ENCODE measurements at places on chromosomes 3 and 15.

DNA sequence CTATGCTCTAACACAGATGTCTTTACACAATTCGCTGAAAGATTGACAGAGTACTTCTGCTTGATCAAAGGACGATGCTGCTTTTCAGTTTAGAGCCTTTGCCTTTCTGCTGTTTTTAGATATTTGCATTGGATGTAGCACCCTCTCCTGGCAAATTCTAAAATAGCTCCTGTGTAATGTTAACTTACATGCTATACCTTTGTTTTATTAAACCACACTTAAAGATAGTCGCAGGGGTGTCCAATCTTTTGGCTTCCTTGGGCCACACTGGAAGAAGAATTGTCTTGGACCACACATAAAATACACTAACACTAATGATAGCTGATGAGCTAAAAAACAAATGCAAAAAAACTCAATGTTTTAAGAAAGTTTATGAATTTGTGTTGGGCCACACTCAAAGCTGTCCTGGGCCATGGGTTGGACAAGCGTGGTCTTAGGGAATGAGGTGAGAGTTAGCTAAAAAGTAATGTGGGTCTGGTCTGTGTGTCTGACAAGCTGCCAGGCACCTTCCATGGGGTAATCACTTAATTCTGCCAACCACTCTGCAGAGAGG lies 62.9 kb downstream of the ATG7 start:
- DNase-seq: peak; percentile 86

- DNase-seq: peak; percentile 49
Measured at GRCh38 chr3:67790043-67790442, 135.6 kb upstream of the SUCLG2 start.

DNA sequence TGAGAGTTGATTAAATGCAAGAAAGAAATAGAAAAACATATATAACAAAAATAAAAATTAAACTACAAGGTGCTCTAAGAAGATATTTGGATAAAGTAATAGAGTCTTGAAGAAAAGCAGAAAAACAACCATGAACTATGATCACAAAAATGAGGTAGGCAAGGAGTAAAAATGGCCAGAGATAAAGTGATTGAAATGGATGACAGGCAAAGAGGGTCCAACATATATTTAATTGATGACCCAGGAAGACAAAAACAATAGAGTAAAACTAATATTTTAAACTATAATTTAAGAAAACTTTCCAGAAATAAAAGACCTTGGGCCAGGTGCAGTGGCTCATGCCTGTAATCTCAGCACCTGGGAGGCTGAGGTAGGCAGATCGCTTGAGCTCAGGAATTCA lies 22.1 kb upstream of the WDR49 start:
- DNase-seq: no peak

- peak; percentile 85 for DNase-seq
Measured at GRCh38 chr3:38805765-38806386, 10.1 kb downstream of the SCN10A start.

- no peak for DNase-seq
Measured at GRCh38 chr3:135440233-135440632, 525.3 kb upstream of the PPP2R3A start.

GRCh38 chr3:32109256-32109655 lies 2.8 kb downstream of the GPD1L start:
- peak; percentile 20 for DNase-seq

DNA sequence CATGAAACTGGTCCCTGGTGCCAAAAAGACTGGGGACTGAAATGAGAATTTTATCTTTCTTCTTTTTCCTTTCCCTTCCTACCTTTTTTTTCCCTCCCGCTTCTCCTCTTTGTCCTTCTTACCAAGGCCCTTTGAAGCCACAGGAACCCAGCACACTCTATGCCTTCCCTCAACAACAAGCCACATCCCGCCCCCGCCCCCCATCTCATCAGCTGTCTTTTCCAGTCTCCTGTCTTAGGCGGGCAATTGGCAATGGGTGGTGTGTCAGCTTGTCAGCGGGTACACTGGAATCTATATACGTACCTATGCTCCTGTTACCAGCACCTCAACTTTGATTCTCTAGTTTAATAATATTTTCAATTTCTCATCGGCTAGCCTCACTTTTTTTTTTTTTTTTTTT lies 56.3 kb upstream of the CHD2 start:
- DNase-seq: no peak

DNA sequence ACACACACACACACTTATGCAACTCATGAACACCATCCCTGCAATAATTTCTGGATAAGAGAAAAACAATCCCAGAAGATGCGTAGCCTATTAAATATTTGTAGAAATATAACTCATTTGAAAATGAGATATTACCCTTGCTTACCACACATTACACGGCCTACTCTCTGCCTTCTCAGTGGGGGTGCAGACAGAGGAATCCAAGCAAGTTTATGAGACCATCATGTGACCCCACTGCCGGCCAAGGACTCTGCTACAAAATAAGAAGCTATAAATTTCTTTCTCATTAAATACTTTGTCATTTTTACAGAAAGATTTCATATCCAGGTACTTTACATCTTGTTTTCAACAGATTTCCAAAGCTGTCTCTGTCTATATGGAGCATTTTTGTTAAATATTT lies 286.3 kb downstream of the ZNF385D start:
- no peak for DNase-seq

DNA sequence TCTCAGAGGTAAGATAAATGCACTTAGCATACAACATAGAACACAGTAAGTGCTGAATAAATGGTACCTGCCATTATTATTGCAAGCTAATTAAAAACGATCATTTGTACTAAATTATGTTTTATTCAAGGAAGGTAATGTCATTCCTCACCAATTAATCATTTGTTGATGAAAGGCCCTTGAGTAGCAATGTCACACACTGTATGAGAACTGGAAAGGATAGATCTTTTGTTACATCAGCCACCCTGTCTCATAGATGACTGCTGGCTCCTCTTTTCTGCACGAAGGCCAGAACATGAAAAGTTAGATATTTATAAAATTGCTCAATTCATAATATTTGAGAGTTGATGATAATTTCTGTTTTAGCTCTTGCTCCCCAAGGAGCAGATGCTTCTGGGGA lies 415.4 kb downstream of the RBMS3 start:
- DNase-seq: no peak

DNA sequence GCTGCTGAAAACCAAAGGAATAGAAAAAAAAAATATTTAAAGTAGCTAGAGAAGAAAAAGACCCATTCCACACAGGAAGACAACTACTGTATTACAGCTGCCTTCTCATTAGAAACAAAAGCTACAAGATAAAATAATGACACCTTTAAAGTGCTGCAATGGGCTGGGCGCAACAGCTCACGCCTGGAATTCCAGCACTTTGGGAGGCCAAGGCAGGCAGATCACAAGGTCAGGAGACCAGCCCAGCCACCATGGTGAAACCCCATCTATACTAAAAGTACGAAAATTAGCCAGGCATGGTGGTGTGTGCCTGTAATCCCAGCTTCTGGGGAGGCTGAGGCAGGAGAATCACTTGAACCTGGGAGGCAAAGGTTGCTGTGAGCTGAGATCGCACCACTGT lies 31.0 kb downstream of the TRPM7 start:
- no peak for DNase-seq

DNA sequence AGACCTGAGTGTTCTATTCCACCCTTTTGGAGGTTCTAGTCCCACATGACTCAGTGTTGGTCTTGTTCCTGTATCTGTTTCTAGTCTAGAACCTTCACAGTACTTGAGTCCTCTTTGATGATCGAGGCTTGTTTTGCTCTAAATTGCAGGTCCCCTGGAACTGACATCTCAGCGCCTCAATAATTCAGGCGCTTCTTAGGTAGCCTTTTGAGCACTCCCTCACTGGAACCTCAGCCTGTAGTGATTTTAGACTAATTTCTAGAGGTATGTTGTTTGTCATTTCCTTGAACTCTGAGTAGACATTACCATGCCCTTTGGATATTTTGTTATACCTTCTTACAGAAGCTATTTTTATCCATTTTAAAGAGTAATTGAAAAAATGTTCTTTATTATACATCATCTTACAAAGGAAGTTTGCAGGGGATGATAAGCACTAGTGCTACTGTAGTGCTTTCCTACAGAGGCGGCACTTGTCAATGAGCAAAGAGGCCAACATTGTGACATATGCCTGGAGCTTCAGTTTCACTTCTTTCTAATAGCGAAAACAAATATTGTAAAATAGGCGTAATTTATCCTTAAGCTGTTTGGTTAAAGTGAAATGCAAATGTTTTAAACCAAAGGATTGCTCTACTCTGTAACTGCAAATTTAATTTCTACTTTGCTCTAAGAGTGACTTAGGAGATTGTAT lies 75.7 kb downstream of the EFL1 start:
- no peak for DNase-seq

GRCh38 chr3:98680723-98681122 lies 82.4 kb upstream of the ST3GAL6 start:
- DNase-seq: peak; percentile 87

DNA sequence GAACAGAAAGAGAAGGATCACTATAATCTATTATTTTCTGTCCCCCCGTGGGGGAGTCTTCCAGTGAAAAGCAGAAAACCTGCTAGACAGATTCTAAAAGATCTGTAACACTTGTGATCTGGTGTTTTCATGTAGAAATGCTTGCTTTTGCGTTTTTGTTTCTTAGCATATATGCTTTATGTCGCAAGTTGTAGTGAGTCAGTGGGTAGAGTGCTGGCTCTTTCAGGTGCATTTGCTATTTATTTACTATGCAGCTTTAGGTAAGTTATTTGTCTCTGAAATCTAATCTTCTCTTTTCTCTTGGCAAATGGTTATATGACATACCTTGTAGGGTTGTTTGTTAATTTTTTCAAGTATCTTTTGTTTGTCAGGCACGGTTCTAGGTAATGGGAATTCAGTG lies 9.4 kb downstream of the AKAP13 start:
- DNase-seq: no peak

DNA sequence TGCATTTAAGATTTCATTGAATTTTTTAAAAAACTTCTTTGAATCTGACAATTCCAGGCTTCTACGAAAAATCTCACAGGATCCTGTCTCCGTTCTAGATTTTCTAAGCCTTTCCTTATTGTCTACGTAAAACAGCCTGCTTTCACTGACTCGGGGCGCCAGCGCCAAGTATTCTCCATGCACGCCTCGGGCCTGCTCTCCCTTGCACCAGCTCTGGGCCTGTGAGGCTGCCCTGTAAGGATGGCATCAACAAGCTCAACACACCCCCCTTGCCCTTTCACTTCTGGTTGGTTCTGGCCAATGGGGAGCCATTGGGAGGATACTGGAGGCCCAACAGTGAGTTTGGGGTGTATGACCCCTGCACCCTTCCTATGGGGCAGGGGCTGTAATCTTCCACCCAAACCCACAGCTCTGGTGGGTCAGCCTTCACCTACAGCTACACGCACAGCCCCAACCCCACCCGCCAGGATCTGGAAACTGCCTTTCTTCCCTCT lies 47.8 kb downstream of the SLC41A3 start:
- DNase-seq: no peak

DNA sequence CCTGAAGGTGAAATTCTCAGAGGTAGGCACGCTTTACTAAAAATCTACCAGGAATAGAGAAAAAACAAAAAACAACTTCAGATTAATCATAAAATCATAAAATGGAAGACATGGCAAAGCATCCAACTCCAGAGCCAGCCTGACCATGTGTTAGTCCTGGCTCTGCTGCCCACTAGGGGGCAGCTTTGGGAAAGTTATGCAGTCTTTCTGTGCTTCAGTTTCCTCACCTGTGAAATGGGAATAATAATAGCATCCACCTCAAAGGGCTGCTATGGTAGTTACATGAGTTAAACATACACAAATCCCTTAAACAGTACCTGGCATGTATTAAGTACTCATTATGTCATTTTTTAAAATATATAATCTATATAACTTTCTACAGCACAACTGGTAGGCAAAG lies 52.3 kb downstream of the WNT5A start:
- DNase-seq: peak; percentile 73

DNA sequence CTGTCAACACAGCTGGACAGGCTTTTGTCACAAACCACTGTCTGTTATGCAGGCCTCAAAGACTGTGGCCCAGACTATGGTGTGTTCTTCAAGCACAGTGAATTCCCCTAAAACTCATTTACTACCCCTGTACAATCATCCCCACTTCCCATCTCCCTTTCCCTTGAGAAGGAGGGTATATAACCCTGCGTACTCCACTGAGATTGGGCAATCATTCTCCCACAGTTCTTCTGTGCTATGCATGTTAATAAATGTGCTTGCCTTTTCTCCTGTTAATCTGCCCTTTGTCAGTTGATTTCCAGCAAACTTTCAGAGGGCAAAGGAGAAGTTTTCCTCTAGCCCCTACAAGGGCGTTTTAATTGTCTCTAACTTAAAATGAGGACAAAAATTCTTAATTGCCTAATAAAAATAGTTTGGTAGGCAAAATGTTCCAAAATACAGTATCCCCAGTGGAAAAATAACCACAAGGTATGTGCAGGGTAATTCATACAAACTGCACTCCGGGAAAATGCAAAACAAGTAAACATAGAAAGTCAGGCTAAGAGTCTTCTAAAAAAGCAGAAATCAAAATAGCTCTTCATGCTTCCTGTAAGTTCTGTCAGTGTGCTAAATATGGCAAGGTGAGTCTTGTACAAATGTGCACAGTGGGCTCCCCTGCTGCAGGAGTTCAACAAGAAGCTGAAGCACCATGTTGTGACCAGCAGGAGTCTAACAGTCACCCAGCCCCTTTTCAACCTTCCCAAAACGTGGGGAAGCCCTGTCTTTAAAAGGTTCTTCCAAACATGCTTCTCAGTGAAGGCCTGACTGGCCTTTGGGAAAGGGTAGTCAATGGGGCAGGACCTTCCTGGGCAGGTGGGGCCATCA lies 10.2 kb downstream of the ATP10A start:
- DNase-seq: no peak

GRCh38 chr3:52777127-52777958 lies at the start of gene ITIH1:
TSS of gene ITIH1 (plus strand) at chr3:52777599. CDS start at chr3:52777616, 17 bp downstream.
- no peak for DNase-seq
